ENCODE measurements at places on chromosomes 12 and 14.

DNA sequence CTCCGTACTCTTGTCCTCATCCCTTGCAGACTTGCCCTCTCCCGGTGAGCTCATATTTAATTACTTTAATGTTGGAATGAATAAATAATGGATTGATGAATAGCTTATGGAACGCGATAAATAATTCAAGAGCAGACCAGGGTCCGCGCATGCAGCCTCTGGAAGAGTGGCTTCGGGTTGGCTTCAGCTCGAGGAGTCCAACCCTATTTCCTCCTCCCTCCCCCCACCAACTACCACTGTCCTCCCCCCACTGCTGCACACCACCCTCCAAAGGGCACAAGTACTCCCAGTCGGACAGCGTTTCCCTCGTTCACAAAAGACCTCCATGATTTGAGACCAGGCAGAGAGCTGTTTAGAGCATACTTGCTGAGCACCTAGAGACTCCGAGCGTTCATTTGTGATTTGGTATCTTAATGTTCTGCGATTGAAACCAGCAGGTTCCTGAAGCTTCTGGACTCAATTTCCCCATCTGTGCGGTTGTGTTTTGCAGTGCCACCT is 647 bp upstream of the SIX1 start:
- peak overlapping the region; percentile 40 for H3K4me3 ChIP-seq
- H3K36me3 ChIP-seq: no peaks in the 10 kb centered on the region
- peaks cover 100% of the 10 kb centered on the region for H3K27me3 ChIP-seq
- DNase-seq: no peak

GRCh38 chr12:24931666-24932405 is 17.1 kb downstream of the BCAT1 start:
- no peak overlapping the region for H3K27ac ChIP-seq
- no peak for DNase-seq
- H3K4me3 ChIP-seq: no peak overlapping the region
- H3K27me3 ChIP-seq: no peaks in the 10 kb centered on the region
- no peaks in the 10 kb centered on the region for H3K4me1 ChIP-seq

GRCh38 chr12:76738824-76739579 is 24.9 kb upstream of the ZDHHC17 start:
- H3K36me3 ChIP-seq: no peaks in the 10 kb centered on the region
- H3K4me3 ChIP-seq: no peak overlapping the region
- H3K4me1 ChIP-seq: no peaks in the 10 kb centered on the region
- no peak for DNase-seq
- H3K27ac ChIP-seq: no peak overlapping the region
- H3K27me3 ChIP-seq: no peaks in the 10 kb centered on the region

- H3K4me1 ChIP-seq: no peaks in the 10 kb centered on the region
- no peak overlapping the region for H3K4me3 ChIP-seq
- no peaks in the 10 kb centered on the region for H3K36me3 ChIP-seq
- no peak for DNase-seq
- no peaks in the 10 kb centered on the region for H3K27me3 ChIP-seq
- H3K27ac ChIP-seq: no peak overlapping the region
These were observed 50.4 kb downstream of the GXYLT1 start for GRCh38 chr12:42094277-42094676.

DNA sequence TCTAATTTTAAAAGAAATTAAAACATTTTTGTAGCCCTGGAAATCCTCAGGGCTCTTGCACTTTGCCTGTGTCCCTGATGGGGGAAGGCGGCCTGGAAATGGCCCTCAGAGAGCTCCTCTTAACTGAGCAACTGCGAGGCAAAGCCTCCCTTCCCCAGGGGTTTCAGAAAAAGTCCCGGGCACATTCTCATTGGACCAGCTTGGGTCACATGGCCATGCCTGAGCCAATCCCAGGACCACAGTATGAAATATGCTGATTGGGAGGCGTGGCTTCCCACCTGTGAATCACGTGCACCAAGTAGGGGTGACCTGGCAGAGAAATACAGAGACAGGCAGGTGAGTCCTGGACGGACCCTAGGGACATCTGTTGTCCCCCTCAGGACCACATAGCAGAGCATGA is 90.4 kb upstream of the SFSWAP start:
- H3K27ac ChIP-seq: no peak overlapping the region
- no peak overlapping the region for H3K4me3 ChIP-seq
- H3K36me3 ChIP-seq: no peaks in the 10 kb centered on the region
- no peak for DNase-seq
- H3K4me1 ChIP-seq: peaks cover 11% of the 10 kb centered on the region
- H3K27me3 ChIP-seq: peaks cover 47% of the 10 kb centered on the region

GRCh38 chr12:14907953-14908352 is 22.3 kb upstream of the MGP start:
- H3K4me1 ChIP-seq: peaks cover 38% of the 10 kb centered on the region
- no peak overlapping the region for H3K4me3 ChIP-seq
- no peak overlapping the region for H3K27ac ChIP-seq
- H3K27me3 ChIP-seq: no peaks in the 10 kb centered on the region
- H3K36me3 ChIP-seq: no peaks in the 10 kb centered on the region

DNA sequence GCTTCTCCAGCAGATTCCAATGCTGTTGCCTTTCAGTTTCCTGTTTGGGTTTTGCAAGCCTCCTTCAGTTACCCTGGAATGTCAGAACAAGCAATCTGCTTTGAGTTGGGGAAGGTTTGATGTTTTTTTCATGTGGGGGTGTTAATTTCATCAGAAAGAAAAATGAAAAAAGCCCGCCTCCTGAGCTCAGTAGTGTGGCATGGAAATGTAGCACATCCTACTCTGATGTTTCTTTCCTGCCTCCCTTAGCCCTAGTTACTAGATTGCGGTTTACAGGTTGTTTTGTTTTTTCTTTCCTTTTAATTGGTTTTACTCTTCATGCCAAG is 22.6 kb downstream of the IFNG-AS1 start:
- no peak overlapping the region for H3K27ac ChIP-seq
- H3K4me3 ChIP-seq: no peak overlapping the region
- H3K27me3 ChIP-seq: no peaks in the 10 kb centered on the region
- H3K36me3 ChIP-seq: no peaks in the 10 kb centered on the region
- DNase-seq: no peak
- no peaks in the 10 kb centered on the region for H3K4me1 ChIP-seq

DNA sequence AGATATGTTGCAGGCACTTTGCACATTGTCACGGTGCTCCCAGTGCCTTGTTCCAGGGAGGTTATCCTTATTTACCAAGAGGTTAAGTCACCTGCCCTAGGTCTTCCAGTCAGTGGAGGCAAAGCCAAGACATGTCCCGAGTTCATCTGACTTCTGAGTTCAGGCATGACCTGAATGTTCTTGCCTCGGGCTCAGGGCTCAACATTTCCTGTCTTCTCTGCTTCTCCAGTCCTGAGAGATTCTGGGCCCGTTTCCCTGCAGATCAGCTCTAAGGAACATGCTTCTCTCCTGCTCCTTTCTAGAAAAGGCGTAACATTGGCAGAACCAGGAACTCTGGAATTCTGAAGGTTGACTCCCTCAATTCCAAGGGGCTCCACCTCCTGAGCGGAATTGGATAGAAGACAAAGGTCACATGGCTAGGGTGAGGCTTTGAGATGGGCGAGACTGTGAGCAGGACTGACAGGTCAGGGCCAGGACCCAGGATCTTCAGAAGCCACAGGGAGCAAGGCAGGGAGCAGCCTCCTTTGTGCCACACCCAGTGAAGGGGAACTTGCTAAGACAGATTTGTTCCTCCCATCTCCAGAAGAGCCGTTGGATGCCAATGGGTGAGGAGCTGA is 19.9 kb downstream of the BDKRB2 start:
- H3K36me3 ChIP-seq: no peaks in the 10 kb centered on the region
- H3K27ac ChIP-seq: peak overlapping the region; percentile 75
- H3K4me3 ChIP-seq: no peak overlapping the region
- H3K4me1 ChIP-seq: peaks cover 25% of the 10 kb centered on the region
- no peak for DNase-seq
- no peaks in the 10 kb centered on the region for H3K27me3 ChIP-seq

DNA sequence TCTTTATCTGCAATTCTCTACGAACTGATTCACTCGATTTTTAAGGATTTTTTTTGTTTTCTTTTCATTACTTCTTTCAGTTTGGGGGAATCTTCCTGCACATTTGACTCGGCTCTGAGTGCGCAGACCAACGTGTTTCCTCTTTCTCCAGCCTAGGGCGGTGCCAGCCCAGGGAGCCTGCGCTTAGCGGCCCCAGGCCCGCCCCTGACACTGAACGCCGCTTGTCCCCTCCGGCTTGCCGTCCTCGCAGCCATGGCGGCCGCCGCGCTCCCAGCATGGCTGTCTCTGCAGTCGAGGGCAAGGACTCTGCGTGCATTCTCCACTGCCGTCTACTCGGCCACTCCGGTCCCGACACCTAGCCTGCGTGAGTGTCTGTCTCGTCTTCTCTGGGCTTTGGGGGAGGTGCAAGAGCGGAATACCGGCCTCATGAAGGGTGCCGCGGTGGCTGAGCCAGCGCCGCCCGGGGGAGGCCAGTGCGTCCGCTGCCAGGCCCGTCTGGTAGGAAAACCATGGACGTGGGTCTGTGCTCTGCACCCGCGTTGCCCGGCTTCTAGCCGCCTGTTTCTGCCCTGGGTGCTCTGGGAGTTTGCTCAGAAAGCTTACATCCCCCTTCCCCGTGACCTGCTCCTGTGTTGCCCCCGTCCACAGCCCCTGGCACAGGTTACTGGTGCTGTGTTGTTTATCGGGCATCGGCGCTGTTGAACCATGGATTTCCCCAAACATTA is at the start of gene MRPS35:
Gene MRPS35, plus strand, starts transcription at position 241 of the 725 bp plus-strand sequence. Its CDS starts 12 bp downstream, at position 253.
- no peaks in the 10 kb centered on the region for H3K36me3 ChIP-seq
- peak within 1 kb of the TSS; percentile 90 for H3K27ac ChIP-seq
- H3K27me3 ChIP-seq: no peaks in the 10 kb centered on the region
- peaks cover 24% of the 10 kb centered on the region for H3K4me1 ChIP-seq

- DNase-seq: no peak
- no peaks in the 10 kb centered on the region for H3K36me3 ChIP-seq
- no peak overlapping the region for H3K4me3 ChIP-seq
- H3K27ac ChIP-seq: no peak overlapping the region
- no peaks in the 10 kb centered on the region for H3K27me3 ChIP-seq
These were observed 111.7 kb downstream of the PPP2R5E start for GRCh38 chr14:63431466-63431865.

DNA sequence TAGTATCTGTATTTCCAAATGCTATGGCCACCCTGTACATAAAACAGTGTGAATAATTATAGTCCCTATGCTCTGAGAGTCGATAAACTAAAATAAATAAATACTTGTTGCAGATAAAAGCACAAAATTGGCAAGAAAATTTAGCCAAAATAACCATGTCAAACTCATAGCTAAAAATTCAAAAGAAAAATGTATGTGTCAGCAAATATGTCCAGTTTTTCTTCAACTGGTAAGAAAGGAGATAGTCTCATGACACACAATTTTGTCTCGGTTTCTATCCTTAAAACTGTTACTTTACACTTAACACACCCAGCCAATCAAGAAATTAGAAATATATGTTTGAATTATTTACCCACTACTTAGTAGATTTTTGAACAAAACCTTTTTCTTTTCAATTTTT is 145.6 kb upstream of the FSCB start:
- H3K36me3 ChIP-seq: no peaks in the 10 kb centered on the region
- H3K4me1 ChIP-seq: no peaks in the 10 kb centered on the region
- no peak overlapping the region for H3K27ac ChIP-seq

GRCh38 chr12:9381619-9382018 is 173.4 kb upstream of the PZP start:
- no peak overlapping the region for H3K4me3 ChIP-seq
- no peaks in the 10 kb centered on the region for H3K27me3 ChIP-seq
- no peak for DNase-seq
- no peak overlapping the region for H3K27ac ChIP-seq
- no peaks in the 10 kb centered on the region for H3K4me1 ChIP-seq

GRCh38 chr12:110813756-110814155 is 33.0 kb upstream of the CCDC63 start:
- no peaks in the 10 kb centered on the region for H3K27me3 ChIP-seq
- no peaks in the 10 kb centered on the region for H3K4me1 ChIP-seq

DNA sequence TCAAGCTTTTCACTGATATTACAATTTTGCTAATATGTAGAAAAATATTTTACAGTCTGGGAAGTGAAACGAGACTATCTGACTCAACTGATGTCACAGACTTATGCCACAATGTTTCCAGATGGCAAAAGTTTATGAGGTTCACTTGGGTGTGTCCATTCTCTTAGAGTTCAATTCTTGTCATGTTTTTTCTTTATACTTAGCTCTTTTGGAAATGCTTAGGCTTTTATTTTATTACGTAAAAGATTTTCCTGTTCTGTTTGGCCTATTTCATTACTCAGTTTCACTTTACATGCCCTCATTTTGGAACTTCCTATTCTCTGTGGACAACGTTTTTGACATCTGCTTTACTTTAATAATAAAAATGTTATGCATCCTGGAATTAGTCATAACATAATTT is 2.1 kb upstream of the PDZRN4 start:
- H3K27me3 ChIP-seq: peaks cover 28% of the 10 kb centered on the region
- H3K4me1 ChIP-seq: peaks cover 26% of the 10 kb centered on the region
- no peaks in the 10 kb centered on the region for H3K36me3 ChIP-seq

- peaks cover 5% of the 10 kb centered on the region for H3K4me1 ChIP-seq
- H3K27ac ChIP-seq: peak overlapping the region; percentile 52
- no peak overlapping the region for H3K4me3 ChIP-seq
- H3K27me3 ChIP-seq: no peaks in the 10 kb centered on the region
These were observed 9.9 kb downstream of the IFT43 start for GRCh38 chr14:75995372-75996041.

DNA sequence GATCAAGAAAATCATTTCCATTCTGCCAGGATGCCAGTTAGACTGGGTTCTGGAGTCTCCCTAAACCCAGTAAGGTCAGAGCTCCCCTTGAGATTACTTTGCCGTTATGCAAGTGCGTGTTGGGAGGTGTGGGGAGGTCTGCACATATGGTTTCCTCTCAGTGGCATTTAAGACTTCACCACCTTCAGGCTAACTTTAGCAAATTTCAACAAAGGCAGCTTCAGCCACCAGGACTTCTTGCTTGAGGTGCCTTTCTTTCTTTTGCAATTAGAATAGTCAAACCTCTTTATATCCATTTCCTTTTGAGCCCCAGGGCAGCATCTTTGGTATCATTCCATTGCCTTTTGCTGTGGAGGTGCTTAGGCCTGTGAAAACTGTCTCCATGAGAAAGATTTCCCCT is 117.2 kb upstream of the CCND2 start:
- no peaks in the 10 kb centered on the region for H3K27me3 ChIP-seq
- no peak overlapping the region for H3K27ac ChIP-seq
- no peak overlapping the region for H3K4me3 ChIP-seq
- H3K36me3 ChIP-seq: no peaks in the 10 kb centered on the region
- H3K4me1 ChIP-seq: no peaks in the 10 kb centered on the region

DNA sequence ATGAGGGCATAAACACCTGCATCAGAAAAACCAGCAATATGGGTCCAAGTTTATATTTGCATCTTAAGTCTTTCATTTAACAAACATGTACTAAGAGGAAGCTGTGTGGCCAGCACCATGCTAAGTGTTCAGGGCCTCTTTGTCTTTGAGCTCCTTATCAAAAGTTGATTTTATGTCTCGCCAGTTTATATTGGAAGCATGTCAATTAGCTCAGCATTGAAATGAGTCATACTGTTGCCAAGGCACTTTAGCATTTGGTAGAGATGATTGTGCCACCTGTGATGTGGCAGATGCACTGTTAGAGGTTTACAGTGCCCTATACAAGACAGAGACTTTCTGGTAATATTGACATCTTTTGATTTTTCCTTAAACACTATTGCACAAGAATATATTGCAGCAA is 68.5 kb downstream of the BHLHE41 start:
- H3K4me1 ChIP-seq: peaks cover 3% of the 10 kb centered on the region
- H3K27ac ChIP-seq: no peak overlapping the region
- no peak overlapping the region for H3K4me3 ChIP-seq
- H3K27me3 ChIP-seq: no peaks in the 10 kb centered on the region
- DNase-seq: no peak
- no peaks in the 10 kb centered on the region for H3K36me3 ChIP-seq

GRCh38 chr14:22475381-22475780 is 113.6 kb downstream of the DAD1 start:
- no peaks in the 10 kb centered on the region for H3K36me3 ChIP-seq
- DNase-seq: no peak
- H3K27ac ChIP-seq: no peak overlapping the region
